ENCODE measurements at places on chromosomes 1 and 21. TPM values are rescaled to one million over a fixed set of nuclear protein-coding genes. Genes with fewer than 3 reads are reported as not detected.

DNA sequence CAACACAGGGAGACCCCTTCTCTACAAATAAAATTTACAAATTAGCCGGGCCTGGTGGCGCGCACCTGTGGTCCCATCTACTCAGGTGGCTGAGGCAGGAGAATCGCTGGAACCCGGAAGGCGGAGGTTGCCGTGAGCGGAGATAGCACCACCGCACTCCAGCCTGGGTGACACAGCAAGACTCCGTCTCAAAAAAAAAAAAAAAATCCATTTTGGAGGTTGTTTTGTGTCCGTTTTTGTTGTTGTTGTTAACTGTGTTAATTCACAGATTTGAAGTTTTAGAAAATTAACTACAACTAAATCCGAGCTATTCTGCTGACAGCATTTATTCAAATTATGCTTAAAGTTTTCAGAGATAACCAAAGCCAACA, 618 bp downstream of the CLCC1 start:
- peak; percentile 19 for DNase-seq

- no peak for DNase-seq
Observed at GRCh38 chr21:33270986-33271385, 4.8 kb downstream of the IL10RB start.

DNA sequence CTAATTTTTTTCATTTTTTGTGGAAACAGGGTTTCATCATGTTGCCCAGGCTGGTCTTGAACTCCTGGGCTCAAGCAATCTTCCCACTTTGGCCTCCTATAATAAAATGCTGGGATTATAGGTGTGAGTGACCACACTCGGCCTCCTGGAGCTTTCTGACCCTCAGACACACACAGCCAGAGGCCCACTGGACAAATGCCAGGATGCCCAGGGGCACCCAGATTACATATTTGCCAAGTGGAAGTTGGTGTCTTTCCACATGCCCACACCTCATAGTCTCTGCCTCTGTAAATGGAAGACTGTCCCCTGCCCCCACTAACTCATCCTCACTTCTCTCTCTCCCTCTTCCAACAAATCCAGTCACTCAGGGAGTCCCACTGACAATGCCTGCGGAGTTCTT, 63.4 kb upstream of the LRP8 start:
- no peak for DNase-seq

DNA sequence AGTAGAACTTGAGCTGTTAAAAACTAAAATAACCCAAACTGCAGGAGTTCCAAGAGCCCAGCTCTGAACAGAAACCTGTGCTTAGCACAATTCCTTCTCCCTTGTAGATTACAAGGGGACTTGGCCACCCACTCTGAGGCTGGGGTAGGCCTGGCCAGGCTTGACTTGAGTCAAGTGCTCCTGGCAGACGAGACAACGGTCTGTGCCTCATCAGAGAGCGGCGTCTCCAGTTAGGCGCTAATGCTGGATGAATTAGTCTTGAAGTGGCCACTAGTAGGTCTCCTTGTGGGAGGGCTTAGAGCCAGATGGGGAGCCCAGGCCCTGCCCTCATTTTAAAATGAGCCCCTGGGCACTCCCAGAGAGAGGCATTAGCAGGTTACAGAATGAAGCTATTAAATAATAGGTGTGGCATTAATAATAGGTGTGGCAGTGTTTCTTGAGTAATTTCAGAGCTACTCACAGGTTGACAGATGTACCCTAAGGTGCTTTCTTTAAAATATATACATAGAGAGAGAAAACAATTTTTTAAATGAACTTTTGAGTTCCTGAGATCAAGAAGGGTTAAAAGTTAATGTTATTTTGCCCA, 1.1 kb downstream of the EEIG2 start:
- peak; percentile 32 for DNase-seq

DNA sequence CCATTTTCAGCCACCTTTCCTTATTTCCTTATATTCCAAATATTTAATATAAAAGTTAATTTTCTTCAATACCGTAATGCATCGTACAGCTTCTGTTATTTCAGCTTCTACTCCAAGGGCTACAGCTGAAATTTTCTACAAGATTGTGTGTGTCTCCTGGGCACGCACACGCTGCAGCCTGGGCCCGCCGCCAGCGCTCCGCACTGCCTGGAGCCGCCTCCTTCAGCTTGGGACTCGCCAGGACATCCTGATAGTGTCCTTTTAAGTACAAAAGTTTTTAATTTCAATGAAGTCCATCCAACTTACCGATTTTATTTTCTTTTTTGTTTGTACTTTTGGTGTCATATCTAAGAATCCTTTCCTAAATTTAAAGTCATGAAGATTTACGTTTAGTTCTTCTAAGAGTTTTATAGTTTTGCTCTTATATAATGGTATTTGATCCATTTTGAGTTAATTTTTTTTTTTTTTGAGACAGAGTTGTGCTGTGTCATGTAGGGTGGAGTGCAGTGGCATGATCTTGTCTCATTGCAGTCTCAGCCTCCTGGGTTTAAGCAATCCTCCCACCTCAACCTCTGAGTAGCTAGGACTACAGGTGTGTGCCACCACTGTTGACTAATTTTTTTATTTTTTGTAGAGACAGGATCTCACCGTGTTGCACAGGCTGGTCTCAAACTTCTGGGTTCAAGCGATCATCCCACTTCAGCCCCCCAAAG, 82.8 kb downstream of the AXDND1 start:
- no peak for DNase-seq

DNA sequence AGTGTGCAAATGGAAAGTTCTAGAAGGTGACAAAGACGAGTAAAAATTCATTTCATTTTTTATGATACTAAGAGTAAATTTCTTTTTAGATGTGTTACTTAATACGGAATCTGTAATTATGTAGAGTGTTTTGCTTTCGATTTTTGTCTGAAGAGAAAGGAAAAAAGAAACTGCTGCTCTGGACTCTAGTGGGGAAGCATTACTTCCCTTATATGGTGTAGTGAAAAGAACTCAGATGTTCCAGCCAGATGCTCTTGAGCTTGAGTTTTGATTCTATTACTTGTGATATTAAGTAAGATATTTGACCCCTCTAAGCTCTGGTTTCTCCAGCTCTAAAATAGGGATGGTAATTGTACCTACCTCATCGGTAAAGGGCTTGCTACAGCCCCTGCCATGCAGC, 12.2 kb upstream of the GPR161 start:
- DNase-seq: peak; percentile 16

GRCh38 chr1:160549665-160550006, 26.6 kb upstream of the SLAMF6 start:
- DNase-seq: no peak

DNA sequence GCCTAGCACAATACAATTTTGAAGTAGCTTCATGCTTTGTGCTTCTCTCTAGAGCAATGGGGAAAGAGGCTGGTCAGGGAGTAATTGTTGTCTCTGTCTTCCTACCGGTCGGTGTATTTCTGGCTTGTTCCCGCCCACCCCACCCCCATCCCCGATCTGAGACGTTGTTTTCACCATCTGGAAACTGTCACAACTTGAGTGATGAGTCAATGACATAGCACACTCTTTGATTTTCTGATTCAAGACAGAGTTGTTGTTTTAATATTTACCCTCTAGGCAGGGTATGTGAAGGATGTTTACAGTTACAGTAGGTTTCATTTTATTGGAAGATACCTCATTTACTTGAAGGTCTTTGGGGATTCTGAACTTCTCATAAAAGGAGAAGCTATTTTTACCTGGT, 7.0 kb downstream of the IL12RB2 start:
- DNase-seq: peak; percentile 38

Gene TRNP1
- total RNA-seq: not detected

Gene HUNK
- not detected for total RNA-seq
